ENCODE measurements at places on chromosomes 3 and 15.

DNA sequence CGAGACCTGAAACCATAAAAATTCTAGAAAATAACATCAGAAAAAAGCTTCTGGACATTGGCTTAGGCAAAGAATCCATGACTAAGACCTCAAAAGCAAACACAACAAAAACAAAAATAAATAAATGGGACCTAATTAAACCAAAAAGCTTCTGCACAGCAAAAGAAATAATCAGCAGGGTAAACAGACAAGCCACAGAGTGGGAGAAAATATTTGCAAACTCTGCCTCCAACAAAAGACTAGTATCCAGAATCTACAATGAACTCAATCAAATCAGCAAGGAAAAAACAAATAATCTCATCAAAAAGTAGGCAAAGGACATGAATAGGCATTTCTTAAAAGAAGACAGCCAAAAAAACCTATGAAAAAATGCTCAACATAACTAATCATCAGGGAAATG lies 59.6 kb downstream of the DNAH12 start:
- DNase-seq = no peak

- peak; percentile 66 for DNase-seq
Measured at GRCh38 chr3:57582474-57583168, 14.5 kb downstream of the ARF4 start.

- DNase-seq = no peak
Measured at GRCh38 chr3:38471260-38471857, 17.7 kb downstream of the ACVR2B start.

DNA sequence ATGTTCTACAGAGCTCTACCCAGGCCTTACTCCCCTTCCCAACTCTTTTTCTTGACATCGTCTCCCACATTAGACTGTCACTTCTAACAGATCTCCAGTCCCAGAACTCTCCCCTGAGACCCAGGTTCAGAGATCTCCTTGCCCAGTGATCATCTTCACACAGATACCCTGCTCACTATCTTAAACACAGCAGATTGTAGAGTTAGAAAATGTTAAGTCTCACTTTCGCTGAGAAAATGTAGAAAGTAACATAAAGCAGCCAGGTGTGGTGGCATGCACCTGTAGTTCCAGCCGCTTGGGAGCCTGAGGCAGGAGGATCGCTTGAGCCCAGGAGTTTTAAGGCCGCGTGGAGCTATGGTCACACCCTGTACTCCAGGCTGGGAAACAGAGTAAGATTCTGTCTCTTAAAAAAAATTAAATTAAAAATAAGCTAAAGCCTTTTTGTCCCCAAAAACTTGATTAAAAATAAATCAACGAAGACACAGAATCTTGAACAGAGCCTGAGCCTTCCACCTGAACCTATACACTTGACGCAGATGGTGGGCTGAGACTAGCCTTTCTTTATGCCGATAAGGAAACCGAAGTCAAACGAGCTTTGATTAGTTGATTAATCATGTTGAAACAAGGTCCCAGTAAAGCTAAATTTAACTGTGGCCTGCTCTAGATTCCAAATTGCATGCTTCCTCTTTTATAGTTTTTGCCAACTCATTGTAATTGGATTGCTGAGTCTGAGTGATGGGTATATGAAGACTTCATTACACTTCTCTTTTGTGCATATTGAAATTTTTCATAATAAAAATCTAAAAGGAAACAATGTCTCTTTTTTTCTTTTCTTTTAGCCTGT lies 31.3 kb upstream of the BLM start:
- DNase-seq = no peak

DNA sequence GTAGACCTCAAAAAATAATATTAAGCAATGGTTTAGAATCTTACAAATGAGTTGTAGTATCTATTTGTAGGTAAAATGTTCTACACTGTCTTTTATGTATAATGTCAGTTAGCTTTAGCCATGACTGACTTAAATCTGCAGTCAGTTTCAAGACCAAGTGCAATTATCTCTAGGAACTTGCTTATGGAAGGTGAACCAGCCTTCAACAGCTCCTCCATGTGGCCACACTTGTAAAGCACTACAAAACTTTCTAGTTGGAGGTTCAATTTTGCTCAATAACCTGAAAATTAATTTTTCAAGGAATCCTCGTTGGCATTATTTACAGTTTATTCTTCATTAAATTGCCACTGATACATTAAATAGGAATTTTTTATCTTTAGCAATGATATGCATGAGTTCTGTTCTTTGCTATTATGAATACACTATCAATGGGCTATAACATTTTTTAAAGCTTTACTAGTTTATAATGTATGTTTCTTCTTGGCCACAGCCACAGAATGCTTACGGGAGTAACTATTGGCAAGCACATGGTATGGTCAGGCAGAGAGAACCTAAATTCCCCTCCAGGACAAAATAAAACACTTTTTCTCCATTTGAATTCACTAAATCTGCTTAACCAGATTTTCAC lies 315.3 kb upstream of the UBE2E2 start:
- DNase-seq = peak; percentile 56

- DNase-seq = no peak
Measured at GRCh38 chr3:80978216-80978969, 783.1 kb downstream of the GBE1 start.

DNA sequence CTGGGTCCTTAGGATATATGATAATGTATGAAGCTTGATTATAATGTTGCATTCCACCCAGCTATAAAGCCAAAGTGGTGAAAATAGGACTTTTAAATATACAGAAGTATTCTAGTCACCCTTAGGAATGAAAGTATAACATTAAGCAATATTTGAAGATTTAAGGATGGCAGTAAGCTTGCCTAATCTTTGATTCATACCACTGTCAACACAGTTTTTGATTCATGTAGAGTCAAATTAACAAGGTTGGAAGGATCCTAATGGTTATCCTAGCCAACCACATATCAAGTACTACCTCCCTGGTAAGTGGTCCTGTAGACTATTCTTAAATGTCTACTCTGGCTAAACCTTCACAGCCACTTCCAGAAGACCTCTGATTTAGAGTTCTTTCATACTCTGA lies 18.6 kb downstream of the ARIH1 start:
- DNase-seq = no peak

- DNase-seq = peak; percentile 74
Measured at GRCh38 chr3:7144697-7145308, 283.9 kb downstream of the GRM7 start.

Data from endodermal cell (in vitro differentiated cells).